ENCODE measurements at places on chromosomes 4 and X. TPM values are rescaled to one million over a fixed set of nuclear protein-coding genes. Genes with fewer than 3 reads are reported as not detected.
A peak's percentile ranks its signal among the peaks of the same experiment; 100 is the strongest.

SMS gene
- total RNA-seq = 89.6 TPM

TCP11X2 gene
- not detected for total RNA-seq

DNA sequence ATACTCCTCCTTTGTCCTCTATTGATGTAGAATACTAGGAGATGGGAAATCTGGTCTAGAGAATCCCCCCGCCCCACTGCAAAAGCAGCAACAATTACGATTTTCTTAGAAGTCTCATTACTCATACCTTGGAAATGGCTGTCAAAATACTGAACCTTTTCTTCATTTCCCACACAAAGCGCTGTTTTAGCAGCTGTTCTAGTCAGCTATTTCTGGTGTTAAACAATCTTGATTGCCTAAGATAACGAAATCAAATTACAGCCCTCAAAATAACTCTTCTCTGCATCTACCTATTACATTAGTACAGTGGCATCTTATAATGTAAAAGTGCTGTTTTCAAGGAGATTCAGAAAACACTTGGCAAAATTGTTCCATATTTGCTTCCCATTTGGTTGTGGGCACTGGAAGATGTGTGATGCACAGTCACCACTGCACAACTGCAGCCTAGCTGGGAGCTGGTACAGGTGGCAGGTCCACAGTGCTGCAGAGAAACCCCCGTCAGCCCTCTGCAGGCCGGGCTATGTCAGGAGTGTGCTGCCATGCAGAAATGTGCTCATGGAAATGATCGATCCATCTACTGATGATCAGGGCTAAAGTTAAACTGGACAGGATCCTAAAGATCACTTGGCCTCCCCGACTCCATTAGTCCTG is 50.4 kb downstream of the TBC1D9 start:
- H3K27me3 ChIP-seq = no peaks in the 10 kb centered on the region
- no peaks in the 10 kb centered on the region for H3K36me3 ChIP-seq
- no peak overlapping the region for H3K4me3 ChIP-seq
- H3K27ac ChIP-seq = no peak overlapping the region
- no peak for DNase-seq
- H3K4me1 ChIP-seq = peaks cover 6% of the 10 kb centered on the region

DNA sequence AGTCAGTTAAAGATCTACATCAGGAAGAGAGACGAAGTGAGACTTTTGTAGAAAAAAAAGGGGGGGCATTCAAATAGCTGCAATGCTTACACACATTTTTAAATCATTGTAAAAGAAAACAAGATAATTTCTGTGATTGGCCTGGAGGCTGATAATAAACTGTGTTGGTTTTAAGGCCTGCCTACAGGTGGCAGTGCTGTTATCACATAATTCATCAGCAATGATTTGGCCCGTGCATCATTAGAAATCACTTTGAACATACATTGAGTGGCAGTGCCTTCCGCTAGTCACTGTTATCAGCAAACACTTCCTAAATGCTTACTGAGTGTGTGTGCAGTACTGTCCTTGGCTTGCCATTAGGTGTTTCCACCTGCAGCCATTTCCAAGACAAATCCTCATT is 831.9 kb downstream of the TRIML1 start:
- no peaks in the 10 kb centered on the region for H3K36me3 ChIP-seq
- peak; percentile 12 for DNase-seq
- peaks cover 19% of the 10 kb centered on the region for H3K4me1 ChIP-seq
- H3K4me3 ChIP-seq = no peak overlapping the region
- H3K27me3 ChIP-seq = no peaks in the 10 kb centered on the region

TAF9B gene
- 35.2 TPM for total RNA-seq

GRCh38 chr4:164373021-164373420 is 380.9 kb upstream of the SMIM31 start:
- no peak overlapping the region for H3K27ac ChIP-seq
- H3K27me3 ChIP-seq = no peaks in the 10 kb centered on the region
- H3K36me3 ChIP-seq = no peaks in the 10 kb centered on the region
- no peaks in the 10 kb centered on the region for H3K4me1 ChIP-seq
- no peak overlapping the region for H3K4me3 ChIP-seq

BANK1 gene
- 19.7 TPM for total RNA-seq

DNA sequence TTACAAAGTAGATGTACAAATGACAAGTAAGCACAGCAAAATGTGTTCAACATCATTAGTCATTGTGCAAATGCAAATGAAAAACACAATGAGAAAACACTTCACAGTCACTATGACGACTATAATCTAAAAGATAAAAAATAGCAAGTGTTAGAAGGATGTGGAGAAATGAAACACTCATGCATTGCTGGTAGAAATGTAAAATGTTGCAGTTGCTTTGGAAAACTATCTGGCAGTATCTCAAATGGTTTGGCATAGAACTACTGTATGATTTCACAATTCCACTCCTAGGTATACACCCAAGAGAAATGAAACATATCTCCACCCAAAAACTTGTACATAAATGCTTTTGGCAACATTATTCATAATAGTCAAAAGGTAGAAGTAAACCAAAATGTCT is 459.7 kb upstream of the TRAM1L1 start:
- H3K4me3 ChIP-seq = no peak overlapping the region
- no peak for DNase-seq
- H3K4me1 ChIP-seq = no peaks in the 10 kb centered on the region

DNA sequence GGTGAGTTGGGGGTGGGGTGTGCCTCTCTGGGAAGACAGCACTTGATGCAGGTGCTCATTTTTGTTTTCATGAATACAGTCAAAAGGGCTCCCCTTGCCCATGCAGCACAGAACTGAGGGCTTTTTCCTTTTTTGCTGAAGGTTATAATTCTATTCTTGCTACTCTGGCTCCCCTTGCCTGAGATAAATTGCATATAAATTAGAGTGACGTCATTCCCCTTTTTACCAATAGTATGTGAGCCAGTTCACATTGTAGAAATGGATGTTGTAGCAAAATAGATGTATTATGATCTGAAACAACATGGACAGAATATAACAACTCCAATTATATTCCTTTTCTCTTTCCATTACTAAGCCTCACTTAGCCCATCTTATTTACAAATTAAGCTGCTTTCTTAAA is 28.4 kb downstream of the CXorf58 start:
- no peak overlapping the region for H3K27ac ChIP-seq
- no peak overlapping the region for H3K4me3 ChIP-seq
- H3K4me1 ChIP-seq = no peaks in the 10 kb centered on the region
- no peak for DNase-seq

GRCh38 chrX:142884881-142885280 is 140.8 kb upstream of the SPANXN4 start:
- no peak for DNase-seq
- no peak overlapping the region for H3K27ac ChIP-seq
- H3K4me3 ChIP-seq = no peak overlapping the region
- no peaks in the 10 kb centered on the region for H3K4me1 ChIP-seq

UTP3 gene
- 15.2 TPM for total RNA-seq

- no peak for DNase-seq
- no peak overlapping the region for H3K27ac ChIP-seq
- no peaks in the 10 kb centered on the region for H3K36me3 ChIP-seq
- no peaks in the 10 kb centered on the region for H3K27me3 ChIP-seq
- H3K4me3 ChIP-seq = no peak overlapping the region
These were observed 106.5 kb downstream of the NYX start for GRCh38 chrX:41553688-41554087.

CHM gene
- 33.6 TPM for total RNA-seq

DNA sequence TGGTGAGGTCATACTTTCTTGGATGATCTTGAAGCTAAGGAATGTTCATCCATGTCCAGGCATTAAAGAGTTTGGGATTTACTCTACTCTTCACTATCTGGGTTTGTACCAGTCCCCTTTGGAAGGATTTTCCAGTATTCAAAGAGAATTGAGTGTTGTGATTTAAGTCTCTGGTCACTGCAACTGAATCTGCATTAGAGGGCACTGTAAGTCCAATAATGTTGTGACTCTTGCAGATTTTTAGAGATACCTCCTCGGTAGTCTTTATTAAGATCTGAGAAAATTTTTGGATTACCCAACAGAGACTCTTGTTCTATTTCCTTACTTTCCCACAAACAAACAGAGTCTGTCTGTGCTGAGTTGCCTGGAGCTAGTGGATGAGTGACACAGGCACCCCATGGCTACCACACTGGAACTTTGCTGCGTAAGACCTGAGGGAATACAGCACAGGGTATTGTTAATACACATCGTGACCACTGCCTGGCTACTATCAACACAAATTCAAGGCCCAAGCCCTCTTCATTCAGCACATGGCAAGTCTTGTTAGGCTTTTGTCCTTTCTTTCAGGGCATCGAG is 357.1 kb upstream of the KLHL4 start:
- no peaks in the 10 kb centered on the region for H3K4me1 ChIP-seq
- H3K4me3 ChIP-seq = no peak overlapping the region
- H3K27ac ChIP-seq = no peak overlapping the region
- no peaks in the 10 kb centered on the region for H3K36me3 ChIP-seq

GRCh38 chr4:90215286-90215685 is 88.1 kb downstream of the CCSER1 start:
- no peaks in the 10 kb centered on the region for H3K36me3 ChIP-seq
- DNase-seq = no peak
- H3K27me3 ChIP-seq = no peaks in the 10 kb centered on the region

DNA sequence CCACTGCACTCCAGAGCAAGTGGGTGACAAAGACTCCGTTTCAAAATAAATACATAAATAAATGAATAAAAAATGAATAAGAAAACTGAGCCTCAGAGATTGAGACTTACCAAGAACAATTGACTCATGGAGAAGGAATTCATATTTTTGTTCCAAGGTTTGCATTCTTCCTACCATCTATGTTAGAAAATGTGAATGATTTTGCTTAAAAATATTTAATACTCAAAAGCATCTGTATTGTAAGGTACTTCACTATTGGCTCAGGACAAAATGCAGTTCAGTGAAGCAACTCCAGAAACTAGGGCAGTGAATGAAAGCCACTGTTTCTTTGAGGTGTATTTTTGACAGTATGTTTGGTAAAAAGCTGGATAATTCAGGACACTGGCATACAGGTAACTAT is 54.1 kb downstream of the XAGE2 start:
- H3K27me3 ChIP-seq = no peaks in the 10 kb centered on the region
- no peak for DNase-seq
- no peak overlapping the region for H3K27ac ChIP-seq
- H3K4me1 ChIP-seq = no peaks in the 10 kb centered on the region
- no peak overlapping the region for H3K4me3 ChIP-seq
- no peaks in the 10 kb centered on the region for H3K36me3 ChIP-seq

DNA sequence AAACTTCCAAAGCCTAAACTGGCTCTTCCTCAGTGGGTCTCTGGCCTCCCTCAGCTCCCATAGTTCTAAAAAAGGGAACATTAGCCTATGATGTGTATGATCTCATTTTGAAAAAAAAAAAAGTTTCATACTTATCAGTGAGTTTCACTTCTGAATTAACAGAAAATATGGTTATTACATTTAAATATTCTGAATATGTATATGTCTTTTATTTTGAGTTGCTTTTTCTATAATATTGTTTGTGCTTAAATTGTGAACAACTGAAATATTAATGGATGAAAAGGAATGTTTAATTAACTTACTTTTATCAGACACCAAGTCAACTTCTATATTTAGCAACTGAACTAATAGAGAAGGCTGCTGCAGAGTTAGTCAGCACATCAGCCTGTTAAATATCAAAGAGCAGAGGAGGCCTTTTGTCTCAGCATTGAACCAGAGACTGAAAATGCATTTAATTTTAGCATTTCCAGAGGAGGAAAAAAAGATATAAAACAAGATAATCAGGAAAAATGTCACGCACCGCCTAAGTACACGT is 20.4 kb upstream of the FHL1 start:
- H3K36me3 ChIP-seq = no peaks in the 10 kb centered on the region
- H3K27me3 ChIP-seq = no peaks in the 10 kb centered on the region
- DNase-seq = no peak
- H3K4me3 ChIP-seq = no peak overlapping the region
- H3K4me1 ChIP-seq = no peaks in the 10 kb centered on the region

- no peaks in the 10 kb centered on the region for H3K4me1 ChIP-seq
- DNase-seq = peak; percentile 5
- no peaks in the 10 kb centered on the region for H3K36me3 ChIP-seq
- H3K27me3 ChIP-seq = no peaks in the 10 kb centered on the region
These were observed 2.5 kb upstream of the PLP1 start for GRCh38 chrX:103774070-103774642.

GRCh38 chr4:93761286-93761685 is 67.3 kb upstream of the ATOH1 start:
- H3K27me3 ChIP-seq = no peaks in the 10 kb centered on the region
- H3K4me1 ChIP-seq = no peaks in the 10 kb centered on the region
- H3K4me3 ChIP-seq = no peak overlapping the region
- H3K27ac ChIP-seq = no peak overlapping the region

DNA sequence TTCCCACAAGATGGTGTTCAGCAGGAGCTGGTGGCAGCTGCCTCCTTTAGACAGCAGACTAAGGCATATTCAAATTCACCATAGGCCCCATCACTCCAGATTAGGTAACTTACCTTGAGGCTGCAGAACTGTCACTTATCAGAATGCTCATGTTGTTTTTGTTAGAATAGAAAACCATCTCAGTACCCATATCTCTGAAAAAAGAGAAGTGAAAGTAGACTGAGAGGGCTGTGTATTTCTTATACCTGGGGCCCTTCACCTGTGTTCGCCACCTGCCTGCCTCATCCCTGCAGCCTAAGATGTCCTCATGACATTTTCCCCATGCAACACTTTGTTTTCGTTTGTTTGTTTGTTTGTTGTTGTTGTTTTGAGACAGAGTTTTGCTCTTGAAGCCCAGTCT is 32.9 kb upstream of the SPRY1 start:
- no peak overlapping the region for H3K4me3 ChIP-seq
- peaks cover 11% of the 10 kb centered on the region for H3K4me1 ChIP-seq
- H3K27ac ChIP-seq = no peak overlapping the region
- no peaks in the 10 kb centered on the region for H3K36me3 ChIP-seq
- DNase-seq = no peak

DNA sequence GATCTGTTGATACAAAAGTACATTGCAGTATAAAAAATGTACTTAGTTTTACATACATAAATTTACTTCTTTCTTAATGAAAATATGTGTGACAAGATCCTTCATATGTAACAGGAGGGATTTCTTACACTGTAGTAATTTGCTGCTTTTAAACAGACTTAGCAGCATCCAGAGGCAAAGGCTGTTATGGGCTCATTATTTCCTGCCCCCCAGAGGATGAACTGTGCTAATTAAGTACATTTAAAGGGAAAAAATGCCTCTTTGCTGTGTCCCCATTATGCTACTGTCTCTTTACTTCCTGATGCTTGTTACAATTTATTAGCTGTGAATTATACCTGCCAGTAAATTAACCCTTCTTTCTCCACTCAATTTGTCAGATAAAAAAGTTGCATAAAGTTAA is 47.1 kb downstream of the NDST3 start:
- H3K27me3 ChIP-seq = no peaks in the 10 kb centered on the region
- no peaks in the 10 kb centered on the region for H3K4me1 ChIP-seq
- H3K4me3 ChIP-seq = no peak overlapping the region
- H3K27ac ChIP-seq = no peak overlapping the region

- no peak overlapping the region for H3K27ac ChIP-seq
- H3K27me3 ChIP-seq = no peaks in the 10 kb centered on the region
- peaks cover 10% of the 10 kb centered on the region for H3K4me1 ChIP-seq
- H3K4me3 ChIP-seq = no peak overlapping the region
- no peak for DNase-seq
These were observed 441.7 kb upstream of the NR3C2 start for GRCh38 chr4:148883891-148884290.

NWD2 gene
- 0.63 TPM for total RNA-seq

- H3K36me3 ChIP-seq = no peaks in the 10 kb centered on the region
- H3K27me3 ChIP-seq = no peaks in the 10 kb centered on the region
These were observed 67.1 kb downstream of the LRP2BP start for GRCh38 chr4:185328586-185328985.

VAMP7 gene
- 46.5 TPM for total RNA-seq
